ENCODE measurements at places on chromosomes 2 and 18. TPM values are rescaled to one million over a fixed set of nuclear protein-coding genes. Genes with fewer than 3 reads are reported as not detected.

The PRKRA gene
- 66.1 TPM for total RNA-seq

The DSC2 gene
- total RNA-seq, result not detected

The ONECUT2 gene
- not detected for total RNA-seq

GRCh38 chr2:84700006-84700405 lies 180.9 kb downstream of the TRABD2A start:
- DNase-seq, result no peak

- DNase-seq, result no peak
These were observed 76.6 kb downstream of the EIPR1 start for GRCh38 chr2:3301001-3301400.

GRCh38 chr18:55997151-55997561 lies 409.2 kb upstream of the TCF4 start:
- no peak for DNase-seq

- DNase-seq, result no peak
These were observed 206.5 kb downstream of the CPS1 start for GRCh38 chr2:210762604-210763588.

GRCh38 chr2:205066081-205066480 lies 520.8 kb downstream of the PARD3B start:
- no peak for DNase-seq

GRCh38 chr2:208186465-208186864 lies 3.4 kb downstream of the C2orf80 start:
- DNase-seq, result no peak

The MSTN gene
- 0.13 TPM for total RNA-seq

- DNase-seq, result no peak
These were observed 10.3 kb downstream of the NCK2 start for GRCh38 chr2:105754994-105755393.

The FEV gene
- total RNA-seq, result not detected

DNA sequence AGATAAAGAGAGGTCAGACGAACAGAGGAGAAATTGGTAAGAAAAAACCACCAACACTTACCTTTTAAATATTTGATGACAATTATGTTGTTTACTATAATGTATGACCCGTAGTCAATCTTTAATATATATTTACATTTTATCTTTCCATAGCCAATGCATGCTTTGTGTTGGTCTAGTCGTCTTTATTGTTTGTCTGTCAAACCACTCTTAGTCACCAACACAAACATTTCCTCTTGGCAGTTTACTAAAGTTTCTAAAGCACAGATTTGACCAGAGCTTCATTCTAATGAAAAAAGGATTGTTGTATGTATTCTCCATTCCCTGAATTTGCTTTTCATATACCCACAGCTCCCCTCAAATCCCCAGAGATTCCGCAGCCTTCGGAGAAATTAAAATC lies 784.7 kb upstream of the PIK3C3 start:
- DNase-seq, result no peak

DNA sequence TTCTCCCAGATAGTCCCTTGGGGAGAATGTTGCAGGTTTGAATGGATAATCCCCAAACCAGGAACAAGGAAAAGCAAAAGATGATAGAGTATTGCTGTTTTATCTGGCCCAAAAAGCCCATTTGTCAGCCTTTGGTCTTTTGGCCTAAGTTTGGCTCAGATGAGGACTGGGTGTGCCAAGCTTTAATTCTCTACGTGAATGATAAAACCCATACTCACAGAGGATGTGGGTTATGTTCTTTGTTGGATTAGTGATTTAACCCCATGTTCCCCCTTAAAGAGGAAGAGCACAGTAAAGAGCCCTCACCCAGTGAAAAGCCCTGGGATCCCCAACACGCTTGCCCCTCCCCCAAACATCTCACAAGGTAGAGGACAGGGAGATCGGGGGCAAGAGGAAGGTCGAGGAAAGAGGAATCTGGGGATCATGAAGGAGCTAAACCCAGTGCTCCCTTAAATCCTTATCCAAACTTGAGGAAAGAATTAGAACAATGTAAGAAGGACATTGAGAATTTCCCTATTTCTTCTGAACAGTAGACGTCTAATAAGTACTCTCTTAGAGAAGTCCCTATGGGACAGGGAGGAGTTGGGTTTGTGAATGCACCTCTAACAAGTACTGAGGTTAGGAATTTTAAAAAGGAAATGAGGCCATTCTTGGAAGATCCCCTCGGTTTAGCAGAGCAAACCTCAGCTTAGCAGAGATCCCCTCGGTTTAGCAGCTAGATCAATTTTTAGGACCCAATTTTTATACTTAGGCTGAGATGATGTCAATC lies 105.0 kb downstream of the HIBCH start:
- no peak for DNase-seq

The ANKRD30BL gene
- 0.39 TPM for total RNA-seq

DNA sequence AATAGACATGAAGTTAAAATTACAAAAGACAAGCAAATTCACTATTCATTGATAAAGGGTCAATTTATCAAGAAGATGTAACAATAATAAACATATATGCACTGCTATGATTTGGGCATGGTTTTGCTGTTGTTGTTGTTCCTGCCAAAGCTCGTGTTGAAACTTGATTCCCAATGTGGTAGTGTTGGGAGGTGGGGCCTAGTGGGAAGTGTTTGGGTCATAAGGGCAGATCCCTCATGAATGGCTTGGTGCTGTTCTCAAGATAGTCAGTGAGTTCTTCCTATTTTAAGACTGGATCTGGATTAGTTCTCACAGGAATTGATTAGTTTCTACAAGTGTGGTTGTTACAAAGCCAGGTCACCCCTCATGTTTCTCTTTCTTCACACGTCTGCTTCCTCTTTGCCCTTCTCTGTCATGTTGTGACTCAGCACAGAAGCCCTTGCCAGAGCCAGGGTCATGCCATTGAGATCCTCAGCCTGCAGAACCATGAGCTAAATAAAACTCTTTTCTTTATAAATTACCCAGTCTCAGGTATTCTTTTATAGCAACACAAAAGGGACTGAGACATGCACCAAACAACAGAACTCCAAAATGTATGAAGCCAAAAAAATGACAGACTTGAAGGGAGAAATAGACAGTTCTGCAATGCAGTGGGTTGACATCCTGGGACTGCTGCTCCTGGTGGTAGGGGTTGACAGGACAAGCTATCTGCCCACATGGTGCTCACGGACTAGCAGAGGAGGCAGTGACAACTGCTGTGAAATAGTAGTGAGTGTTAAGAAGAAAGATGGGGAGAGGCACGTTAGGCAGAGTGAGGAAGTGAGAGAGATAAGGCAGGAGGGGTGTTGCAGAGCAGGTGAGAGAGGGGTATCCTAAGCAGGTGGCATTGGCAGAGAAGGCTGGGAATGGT lies 18.6 kb upstream of the SKA1 start:
- no peak for DNase-seq

GRCh38 chr2:236949089-236949905 lies 136.4 kb upstream of the COPS8 start:
- DNase-seq, result no peak

DNA sequence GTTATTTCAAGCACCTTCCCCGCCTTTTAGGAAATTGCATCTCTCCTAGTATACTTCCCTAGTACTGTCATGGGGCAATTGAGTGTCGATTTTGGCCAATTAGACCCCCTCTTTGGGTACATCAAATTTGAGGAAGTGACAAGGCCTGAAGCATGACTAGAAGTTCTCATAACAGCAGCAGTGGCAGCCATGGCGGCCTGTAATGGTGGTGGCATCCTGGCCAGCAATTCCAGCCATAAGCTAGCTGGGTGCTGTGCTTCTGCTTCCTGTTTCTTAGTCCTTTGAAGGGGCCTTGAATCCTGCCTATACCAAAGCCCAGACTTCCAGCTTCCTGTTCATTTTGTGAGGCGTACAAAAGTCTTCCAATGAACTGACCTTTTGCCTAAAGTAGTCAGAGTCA lies 523.1 kb downstream of the PLCL1 start:
- DNase-seq, result no peak

The ARHGAP15 gene
- 134 TPM for total RNA-seq

GRCh38 chr2:110997331-110998045 lies 123.2 kb upstream of the BCL2L11 start:
- DNase-seq, result no peak

- no peak for DNase-seq
These were observed 3.0 kb downstream of the ZNF516 start for GRCh38 chr18:76491776-76492668.

GRCh38 chr2:212646698-212647366 lies 108.2 kb upstream of the ERBB4 start:
- no peak for DNase-seq

The GDF7 gene
- total RNA-seq, result not detected

DNA sequence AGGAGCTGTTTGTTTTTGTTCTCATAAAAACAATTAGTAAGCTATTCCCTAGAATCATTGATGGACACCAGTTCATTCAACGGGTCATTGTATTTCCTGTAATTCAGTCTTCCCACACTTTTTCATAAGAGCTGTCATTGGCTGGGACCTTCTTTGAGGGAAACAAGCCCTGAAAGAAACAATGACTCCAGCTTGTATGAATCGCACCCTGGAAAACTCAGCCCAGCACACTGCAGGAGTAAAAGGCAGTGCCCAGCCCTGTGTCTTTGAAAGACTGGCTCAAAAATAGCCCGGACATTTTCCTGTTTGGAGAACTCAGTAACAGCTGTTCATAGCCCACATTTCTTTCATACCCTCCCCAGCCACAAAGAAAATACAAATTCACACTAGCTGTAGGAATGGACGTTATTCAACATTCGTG lies 81.5 kb downstream of the NCKAP5 start:
- no peak for DNase-seq

DNA sequence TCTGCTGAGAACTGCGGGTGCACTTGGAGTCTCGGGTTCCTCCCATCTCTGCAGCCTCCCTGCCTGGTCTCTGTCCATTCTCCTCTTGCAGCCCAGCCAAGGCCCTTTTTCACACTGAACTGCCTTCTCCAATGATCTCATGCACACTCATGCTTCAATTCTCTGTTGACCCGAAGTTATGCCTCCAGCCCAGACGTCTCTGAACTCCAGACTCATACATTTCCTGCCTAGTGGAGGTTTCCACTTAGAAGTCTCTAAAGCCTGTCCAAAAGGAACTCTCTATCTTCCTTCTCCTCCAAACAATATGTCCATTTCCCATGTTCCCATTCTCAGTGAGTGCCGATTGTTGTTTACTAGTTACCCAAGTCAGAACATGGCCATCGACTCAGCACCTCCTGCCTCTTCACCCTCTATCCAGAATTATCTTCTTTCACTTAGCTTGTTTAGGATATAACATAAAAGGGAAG lies 155.2 kb downstream of the IRS1 start:
- no peak for DNase-seq

GRCh38 chr18:76643996-76644395 lies 149.0 kb upstream of the ZNF516 start:
- no peak for DNase-seq

GRCh38 chr2:197258580-197258979 lies 52.0 kb downstream of the ANKRD44 start:
- DNase-seq, result no peak

GRCh38 chr18:49447810-49448745 lies 12.4 kb downstream of the DYM start:
- peak; percentile 59 for DNase-seq

- DNase-seq, result peak; percentile 49
These were observed 23.6 kb downstream of the FZD5 start for GRCh38 chr2:207746131-207746530.

The SPC25 gene
- total RNA-seq, result not detected

- DNase-seq, result no peak
These were observed 184.0 kb upstream of the PID1 start for GRCh38 chr2:229454934-229455631.

DNA sequence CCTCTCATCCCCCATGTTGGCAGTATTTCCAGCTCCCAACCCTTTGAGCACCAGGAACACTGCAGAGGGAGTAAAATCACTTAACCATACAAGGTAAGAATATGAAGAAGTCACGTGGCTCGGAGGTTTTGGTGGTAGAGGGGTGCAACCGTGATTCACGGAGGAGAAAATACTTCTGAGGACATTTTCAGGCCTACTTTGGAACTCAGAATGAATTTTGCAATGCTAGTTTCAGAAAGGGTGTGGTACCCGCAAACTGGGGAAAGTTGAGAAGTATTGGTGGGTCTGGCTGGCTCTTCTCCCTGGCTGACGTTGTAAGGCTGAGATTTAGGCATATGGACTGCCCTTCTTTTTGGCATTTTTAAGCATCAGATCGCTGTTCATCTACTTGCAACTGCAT lies 442 bp downstream of the SERPINB5 start:
- DNase-seq, result no peak

GRCh38 chr2:228548230-228548629 lies 366.7 kb upstream of the SPHKAP start:
- no peak for DNase-seq

The VWA3B gene
- total RNA-seq, result not detected

The NTSR2 gene
- total RNA-seq, result not detected

The PTPN4 gene
- total RNA-seq, result 120 TPM

DNA sequence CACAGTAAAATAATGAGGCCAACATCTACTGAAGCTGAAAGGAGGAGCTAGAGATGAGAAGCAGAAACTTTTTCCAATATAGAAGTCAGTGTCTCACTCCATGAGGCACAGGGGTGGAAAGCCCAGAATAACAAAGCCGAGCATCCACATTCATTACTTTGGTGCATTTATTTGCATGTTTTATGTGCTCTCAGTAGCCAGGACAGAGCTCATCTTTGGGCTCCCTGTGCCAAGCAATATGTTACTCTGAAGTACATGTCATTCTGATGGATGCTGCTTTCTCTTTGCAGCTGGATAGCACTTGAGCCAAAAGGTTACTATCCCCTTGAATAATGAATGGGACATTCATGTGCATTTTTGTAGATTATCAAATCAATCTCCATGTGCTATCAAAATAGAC lies 338.6 kb upstream of the SOX11 start:
- no peak for DNase-seq

GRCh38 chr2:38947241-38948239 lies 57.9 kb downstream of the ARHGEF33 start:
- DNase-seq, result peak; percentile 42

DNA sequence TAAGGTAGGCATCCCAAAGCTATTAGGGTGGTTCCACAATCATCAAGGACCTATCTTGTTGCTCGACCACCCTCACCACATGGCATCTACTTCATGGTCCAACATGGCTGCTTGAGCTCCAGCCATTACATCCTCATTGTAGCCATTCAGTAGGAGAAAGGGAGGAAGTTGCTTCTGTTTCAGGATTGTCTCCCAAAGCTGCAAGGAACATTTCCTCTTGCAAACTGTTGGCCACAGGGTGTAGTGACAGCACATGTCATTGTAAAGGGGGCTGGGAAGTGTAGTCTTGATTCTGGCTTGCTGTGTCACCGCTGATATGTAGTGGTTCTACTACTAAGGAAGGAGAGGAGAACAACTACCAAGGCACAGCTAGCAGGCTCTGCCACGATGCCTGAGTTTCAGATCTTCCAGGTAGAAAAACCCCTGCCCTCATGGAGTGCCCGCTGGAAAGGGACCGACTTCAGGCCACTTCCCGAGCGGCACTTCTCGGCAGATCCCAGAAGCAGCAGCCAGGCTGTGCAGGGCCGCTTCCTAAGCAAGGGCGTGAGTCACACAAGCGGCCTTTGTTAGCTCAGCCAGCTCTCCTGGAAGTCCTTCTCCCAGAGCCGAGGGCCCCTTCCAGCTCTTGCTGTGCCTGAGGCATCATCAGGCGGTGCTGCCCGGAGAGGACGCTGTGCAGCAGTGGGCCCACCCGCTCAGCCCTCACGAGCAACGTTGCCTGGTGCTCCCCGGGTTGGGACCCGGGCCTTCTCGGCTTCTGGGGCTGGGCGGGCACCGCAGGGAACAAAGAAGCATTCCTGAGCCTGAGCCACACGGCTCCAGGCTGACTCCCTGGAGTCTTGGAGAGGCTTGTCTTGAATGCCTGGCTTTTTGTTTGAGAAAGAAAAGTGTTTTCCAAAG lies 58.2 kb downstream of the HS6ST1 start:
- no peak for DNase-seq

Measured in naive thymus-derived CD8-positive, alpha-beta T cell (primary cell).